Inflammatory macrophage treated with lipopolysaccharide for 1 hour (primary cell): ENCODE measurements at places on chromosomes 11 and 22.
A peak's percentile ranks its signal among the peaks of the same experiment; 100 is the strongest.

DNA sequence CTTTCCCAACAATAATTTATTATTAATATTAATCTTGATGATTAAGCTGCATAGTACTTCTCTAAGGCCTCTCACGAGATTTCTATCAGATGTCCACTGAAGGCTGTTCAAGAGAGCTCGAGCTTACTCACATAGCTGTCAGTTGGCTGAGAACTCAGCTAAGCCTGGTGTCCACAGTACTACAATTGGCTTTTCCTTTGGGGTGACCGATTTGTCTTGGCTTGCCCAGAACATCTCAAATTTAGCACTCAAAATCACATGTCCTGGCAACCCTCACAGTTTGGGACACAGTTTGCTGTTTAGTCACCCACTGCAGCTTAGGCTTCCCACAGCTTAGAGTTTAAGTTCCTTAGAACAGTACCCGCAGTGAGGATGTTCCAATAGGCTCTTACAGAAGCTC, 96.5 kb downstream of the LUZP2 start:
- DNase-seq = no peak

GRCh38 chr11:68946416-68947090, 34.2 kb downstream of the MRGPRD start:
- DNase-seq = no peak

DNA sequence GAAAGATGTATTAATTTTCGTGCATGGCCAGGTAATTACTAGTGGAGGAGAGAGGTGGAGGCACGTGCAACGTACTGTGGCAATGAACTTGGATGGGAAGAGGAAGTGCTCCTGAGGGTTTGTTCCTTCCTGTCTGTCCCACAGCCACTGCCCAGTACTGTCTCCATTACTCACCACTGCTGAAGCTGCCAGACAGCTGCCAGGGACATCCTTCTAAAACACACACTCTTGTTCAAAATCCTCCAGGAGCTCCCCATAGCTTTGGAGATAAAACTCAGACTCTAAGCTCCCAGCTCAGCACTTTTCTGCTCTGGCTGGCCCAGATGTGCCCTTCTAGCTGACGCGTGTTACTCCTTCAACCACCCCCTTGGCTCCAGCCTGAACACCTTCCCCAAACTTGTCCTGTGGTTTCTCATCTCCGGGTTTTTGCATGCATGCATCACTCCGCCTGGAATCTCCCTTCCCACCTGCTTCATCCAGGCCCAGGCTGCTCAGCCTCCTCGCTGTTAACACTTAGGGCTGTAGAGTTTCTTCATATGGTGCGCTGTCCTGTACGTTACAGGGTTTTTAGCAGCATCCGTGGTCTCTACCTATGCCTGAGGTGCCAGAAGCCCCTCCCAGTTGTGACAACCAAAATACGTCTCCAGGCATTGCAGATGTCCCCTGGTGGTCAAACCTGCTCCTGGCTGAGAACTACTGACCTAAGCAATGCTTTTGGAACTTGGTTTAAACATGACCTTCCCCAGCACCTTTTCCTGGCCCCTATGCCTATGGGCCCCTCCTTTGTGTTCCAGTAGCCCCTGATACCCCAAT, 69.5 kb downstream of the C11orf91 start:
- DNase-seq = peak; percentile 14

- DNase-seq = no peak
These were observed 30.3 kb downstream of the RIC3 start for GRCh38 chr11:8138526-8138925.

DNA sequence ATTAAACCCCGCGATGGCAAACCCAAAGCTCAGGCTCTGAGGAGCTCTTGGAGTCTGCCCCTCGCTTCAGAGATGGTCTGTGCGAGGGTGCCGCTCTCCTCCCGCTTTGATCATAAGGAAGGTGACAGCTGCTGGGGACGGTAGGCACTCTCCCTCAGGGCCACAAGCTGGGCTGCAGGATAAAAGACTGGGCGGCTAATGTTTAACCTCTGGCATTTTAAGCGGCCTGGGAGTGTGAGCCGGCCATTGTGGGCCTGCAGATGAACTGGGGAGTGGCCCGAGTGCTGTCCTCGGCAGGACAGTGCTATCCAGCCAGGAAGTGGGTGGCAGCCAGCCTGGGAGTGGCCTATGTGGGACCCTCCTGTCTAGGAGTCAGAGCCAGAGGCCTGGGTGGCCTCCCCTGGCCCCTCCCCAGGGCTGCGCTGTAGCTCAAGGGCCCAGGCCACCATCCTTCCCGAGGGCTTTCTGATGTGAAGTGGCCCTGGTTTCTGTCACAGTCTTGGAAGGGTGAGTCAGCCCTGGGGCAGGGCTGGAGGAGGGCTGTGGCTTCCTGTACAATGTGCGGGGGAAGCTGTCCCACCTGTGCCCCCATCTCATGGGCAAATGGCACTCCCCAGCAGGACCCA, 58.7 kb upstream of the PRODH start:
- DNase-seq = no peak

- no peak for DNase-seq
These were observed 414.6 kb upstream of the LARGE1 start for GRCh38 chr22:34334893-34335292.

- peak; percentile 9 for DNase-seq
These were observed 38.9 kb downstream of the LINC01488 start for GRCh38 chr11:69520186-69520916.

GRCh38 chr11:64534950-64535349, 56.1 kb upstream of the SLC22A12 start:
- no peak for DNase-seq

DNA sequence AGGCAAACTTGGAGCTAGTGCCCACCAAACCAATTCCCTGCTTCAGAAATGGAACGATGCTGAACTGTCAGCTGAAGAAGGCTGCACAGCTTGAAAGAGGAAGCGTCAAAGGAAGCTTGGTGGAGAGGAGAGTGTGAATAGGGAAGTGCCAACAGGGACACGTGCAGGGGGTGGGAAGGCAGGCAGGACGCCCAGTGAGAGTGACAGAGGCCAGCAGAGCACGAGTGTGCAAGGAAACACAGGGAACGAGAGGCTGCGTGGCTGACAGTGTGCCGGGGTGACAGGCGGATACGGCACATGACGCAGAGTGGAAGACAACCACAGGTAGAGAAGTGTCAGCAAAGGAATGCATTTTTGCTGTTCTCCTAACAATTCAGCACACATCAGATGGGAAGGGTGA, 196.4 kb downstream of the LARGE1 start:
- DNase-seq = no peak

DNA sequence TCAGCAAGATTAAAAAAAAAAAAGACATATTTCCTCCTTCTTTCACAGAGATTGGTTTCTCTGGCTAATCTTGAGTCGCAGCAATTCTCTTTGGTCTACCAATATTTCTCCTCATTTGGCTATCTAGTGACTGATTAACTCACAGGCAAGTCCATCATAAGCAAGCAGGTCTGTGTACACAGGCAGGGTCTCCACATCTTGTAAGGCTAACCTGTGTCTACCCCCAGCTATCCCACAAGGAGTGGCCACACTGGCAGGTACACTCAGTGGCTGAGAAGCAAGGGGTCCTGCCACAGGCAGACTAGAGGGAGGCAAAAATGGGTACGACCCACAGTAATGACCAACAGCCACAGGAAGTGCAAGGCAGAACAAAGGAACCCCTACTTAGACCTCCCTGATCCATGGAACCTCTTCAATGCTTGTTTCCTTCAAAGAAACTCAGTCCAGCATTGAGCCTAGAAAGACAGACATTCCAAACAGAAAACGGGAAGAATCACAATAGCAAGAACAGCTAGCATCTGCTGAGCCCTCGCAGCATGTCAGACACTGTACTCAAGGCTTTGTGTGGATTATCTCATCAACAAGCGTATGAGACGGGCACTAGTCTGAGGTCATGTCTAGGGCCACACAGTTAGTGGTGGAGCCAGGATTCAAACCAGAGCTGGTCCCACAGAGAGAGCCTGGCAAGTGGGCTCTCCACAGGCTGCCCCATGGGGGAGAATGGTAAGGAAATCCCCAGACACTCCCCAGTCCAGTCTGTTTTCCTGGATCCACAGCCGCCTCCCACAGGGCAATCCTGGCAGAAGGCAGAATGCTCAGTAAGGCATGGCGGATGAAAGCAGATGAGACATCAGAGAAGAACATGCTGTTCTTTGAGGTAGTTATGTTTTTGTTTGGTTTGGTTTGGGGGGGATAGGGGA, 34.3 kb downstream of the PLEKHA7 start:
- DNase-seq = no peak

- no peak for DNase-seq
These were observed 89.4 kb downstream of the TMEM135 start for GRCh38 chr11:87127101-87127500.

DNA sequence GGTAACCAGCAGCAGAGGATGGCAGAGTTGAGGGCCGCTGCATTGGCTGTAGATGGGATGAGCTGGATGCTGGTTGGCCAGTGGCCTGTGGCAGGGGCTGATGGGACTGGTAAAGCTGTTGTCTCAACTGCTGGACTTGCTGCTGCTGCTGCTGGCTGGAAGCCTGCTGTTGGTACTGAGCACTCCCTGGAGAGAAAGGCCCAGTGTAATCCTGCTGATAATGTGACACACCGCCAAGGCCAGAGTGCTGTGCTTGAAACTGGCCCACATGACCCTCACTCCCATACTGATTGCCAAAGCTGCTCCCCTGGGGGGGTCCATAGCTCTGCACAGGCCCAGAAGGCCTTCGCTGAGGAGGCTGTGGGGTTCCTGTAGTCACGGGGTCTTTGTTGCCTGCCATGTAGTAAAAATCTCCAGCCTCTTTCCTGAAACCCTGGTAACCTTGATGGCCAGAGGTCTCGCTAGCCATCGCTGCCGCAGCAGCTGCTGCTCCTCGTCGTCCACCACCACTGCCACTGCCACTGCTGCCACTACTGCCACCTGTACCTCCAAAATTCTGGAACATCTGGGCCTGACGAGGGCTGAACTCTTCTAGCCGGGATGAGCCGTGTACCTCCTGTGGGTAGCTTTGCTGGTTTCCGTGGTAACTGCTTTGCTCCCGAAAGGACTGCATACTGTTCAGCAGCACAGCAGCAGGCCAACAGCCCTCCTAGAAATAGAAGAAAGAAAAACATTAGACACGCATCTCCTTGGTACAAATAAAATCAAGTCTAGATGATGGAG, 55.6 kb downstream of the TCF20 start:
- no peak for DNase-seq

DNA sequence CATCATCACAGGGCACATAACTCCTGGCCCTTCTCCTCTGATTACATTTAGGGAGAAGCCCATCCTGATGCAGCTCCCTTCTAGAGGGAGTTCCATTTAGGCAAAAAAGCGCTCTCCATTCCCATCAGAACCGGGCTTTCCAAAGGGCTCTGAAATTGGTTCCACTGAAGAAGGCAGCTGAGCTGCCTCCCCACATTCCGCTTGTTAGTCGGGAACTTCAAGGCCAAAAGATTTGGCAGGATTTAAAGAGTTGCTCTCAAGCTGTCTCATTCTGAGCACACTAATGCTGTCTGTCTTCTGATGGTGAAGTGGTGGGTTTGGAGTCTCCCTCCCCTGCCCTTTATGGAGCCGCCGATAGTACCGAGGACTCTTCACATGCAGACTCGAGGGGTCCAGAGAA, 26.6 kb upstream of the CABP7 start:
- DNase-seq = no peak

DNA sequence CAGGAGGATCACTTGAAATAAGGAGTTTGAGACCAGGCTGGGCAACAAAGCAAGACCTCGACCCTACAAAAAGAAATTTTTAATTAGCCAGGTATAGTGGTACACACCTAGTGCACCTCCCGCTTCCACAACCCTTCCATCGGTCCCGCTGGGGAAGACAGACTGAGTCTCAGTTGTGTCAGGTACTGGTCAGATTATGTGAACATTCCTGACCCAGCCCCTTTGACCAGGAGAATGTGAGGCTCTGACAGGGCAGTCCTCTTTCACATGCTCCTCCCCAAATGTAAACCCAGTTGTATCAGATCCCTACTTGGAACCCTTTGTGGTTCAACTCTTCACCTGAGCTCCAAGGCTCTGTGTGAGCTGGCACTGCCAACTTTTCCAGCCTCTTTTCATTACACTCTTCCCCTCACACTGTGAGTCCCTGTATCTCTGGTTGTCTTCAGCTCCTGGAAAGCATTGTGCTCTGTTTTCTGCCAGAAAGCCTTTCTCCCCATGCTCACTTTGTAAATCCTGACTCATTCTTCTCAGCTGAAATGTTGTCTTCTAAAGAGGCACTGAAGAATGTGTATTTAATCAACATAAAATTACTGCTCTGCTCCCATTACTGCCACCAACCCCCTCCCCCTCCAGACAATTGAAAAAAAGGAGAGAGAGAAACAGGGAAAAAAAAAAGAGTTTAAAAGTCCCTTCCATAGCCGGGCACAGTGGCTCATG, 2.1 kb upstream of the TTLL12 start:
- DNase-seq = no peak

GRCh38 chr11:100632941-100633452, 54.1 kb upstream of the ARHGAP42 start:
- no peak for DNase-seq

DNA sequence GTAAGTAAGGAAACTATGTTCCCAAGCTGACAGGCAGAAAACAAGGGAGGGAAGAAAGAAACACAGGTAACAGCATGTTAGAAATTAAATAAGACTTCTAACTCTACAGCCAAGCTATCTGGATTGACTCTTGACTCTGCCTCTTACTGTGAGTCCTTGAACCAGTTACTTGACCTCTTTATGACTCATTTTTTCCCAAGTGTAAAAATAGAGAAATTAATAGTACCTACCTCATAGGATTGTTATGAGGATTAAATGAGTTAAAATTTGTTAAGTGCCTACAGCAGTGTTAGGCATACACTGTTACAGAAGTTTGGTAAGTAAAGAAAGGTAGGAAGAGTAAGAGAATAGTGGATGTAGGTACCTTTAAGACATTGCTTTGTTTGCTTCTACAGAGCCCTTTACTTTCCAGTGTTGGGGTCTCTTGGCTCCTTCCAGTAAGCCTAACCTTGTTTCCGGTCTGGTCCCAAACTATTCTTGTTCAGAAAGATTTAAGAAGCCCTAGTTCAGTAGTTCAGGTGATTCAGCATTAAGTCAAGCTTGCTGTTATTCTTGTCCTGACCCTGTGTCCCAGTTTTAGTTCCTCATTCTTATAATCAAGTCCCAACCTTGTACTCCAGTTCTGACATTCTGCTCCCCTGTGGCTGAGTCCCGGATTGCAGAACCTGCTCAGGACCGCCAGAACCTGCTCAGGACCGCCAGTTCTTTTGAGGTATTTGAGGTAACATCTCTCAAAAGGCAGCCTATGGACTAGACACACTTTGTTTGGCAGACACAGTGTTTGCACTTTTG, 963.4 kb upstream of the CCDC90B start:
- DNase-seq = no peak

- DNase-seq = no peak
These were observed 94.1 kb upstream of the LIN7C start for GRCh38 chr11:27600656-27601055.

- peak; percentile 60 for DNase-seq
These were observed 4.7 kb upstream of the FAM111B start for GRCh38 chr11:59102259-59102765.

GRCh38 chr22:50034126-50035081, 21.8 kb upstream of the IL17REL start:
- no peak for DNase-seq

GRCh38 chr11:83046621-83047172, 25.0 kb downstream of the RAB30 start:
- no peak for DNase-seq

DNA sequence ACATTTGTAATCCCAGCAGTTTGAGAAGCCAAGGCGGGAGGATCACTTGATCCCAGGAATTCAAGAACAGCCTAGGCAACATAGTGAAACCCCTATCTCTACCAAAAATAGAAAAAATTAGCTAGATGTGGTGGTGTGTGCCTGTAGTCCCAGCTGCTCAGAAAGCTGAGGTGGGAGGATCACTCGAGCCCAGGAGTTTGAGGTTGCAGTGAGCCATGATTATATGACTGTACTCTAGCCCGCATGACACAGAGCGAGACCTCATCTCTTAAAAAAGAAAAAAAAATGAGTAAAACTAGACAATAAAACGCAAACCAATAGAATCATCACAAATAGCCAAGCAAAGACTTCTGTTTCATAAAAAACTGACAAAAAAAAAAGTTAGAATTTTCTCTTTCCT, 21.8 kb downstream of the NUCB2 start:
- DNase-seq = no peak
